ENCODE measurements at places on chromosomes 2 and 18.

DNA sequence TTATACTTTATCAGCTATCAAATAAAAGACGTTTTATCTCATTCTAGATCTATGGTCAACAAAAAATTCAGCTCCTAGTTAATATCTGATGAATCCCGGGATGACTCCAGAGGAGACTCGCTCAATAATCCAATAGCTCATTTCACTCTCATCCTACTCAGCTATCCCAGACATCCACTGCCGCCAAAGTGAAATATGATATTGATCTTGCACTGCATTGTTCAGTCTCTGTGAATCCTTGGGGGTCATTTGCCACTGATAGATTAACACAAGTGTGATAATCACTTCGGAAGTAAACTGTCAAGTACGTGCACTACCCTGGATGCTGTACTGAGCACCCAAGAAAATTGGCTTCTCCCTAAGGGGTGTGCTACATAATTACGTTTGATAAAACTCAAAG lies 249.1 kb downstream of the SUCLG1 start:
- no peak for DNase-seq

DNA sequence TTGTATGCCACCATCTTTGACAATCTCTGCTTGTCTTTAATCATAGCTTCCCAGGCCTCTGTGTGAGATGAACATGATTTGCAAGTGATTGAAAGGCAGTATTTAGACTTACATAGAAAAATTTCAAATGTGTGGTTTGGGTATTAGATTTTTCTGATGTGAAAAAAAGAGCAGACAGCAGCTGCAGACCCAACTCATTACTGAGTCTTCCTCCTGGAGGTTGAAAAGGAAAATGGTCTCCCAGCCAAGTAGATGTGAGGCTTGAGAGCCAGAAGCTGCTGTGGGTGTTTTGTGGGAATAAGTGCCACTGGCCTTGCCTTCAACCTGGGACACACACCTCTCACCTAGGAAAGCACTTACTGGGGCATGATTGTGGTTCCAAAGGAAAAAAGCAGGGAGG lies 92.5 kb downstream of the KCTD18 start:
- DNase-seq, result no peak

- no peak for DNase-seq
Observed at GRCh38 chr2:127911737-127912136, 26.0 kb upstream of the AMMECR1L start.

DNA sequence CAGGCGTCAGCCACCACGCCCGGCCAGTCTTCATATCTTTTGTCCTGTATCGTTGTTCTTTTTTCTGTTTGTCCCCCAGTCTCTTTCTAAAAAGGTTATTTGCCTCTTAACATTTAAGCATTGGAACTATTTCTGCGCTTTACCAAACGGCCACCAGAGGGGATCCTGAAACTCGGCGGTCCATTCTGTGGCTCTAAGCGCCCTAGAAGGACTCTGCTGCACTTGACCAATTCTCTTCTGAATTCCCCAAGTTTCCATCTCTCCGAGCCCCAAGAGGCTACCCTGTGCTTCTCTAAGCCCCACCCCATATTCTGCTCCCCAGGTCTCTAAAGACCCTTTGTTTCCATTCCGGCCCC lies 33.1 kb upstream of the REG3G start:
- no peak for DNase-seq

DNA sequence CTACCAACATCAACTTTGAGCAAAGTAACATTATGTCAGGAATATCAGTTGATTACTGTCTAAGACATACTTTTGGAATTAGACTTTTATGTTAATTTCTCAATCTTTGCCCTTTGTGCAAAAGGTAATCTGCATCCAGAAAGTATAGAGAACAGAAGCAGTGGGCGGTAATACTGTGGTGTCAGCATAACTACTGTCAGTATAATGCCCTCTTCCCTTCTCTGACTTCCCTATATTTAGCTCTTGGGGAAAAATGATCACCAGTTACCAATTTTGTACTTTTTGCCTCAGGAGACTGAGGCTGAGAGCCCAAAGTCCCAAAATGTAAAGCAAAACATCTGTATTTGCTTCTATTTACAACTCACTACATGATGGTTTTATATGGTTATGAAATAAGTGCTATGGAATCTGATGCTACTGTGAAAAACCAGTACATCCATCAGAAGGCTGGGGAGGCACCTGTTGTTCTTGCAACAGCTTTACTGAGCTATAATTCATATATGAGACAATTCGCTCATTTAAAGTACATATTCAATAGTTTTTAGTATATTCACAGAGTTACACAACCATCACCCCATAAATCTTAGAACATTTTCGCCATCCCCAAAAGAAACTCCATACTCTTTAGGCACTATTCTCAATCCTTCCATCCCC lies 51.3 kb upstream of the CD302 start:
- DNase-seq, result no peak

GRCh38 chr2:207138627-207139297 lies 27.0 kb downstream of the KLF7 start:
- DNase-seq, result no peak

DNA sequence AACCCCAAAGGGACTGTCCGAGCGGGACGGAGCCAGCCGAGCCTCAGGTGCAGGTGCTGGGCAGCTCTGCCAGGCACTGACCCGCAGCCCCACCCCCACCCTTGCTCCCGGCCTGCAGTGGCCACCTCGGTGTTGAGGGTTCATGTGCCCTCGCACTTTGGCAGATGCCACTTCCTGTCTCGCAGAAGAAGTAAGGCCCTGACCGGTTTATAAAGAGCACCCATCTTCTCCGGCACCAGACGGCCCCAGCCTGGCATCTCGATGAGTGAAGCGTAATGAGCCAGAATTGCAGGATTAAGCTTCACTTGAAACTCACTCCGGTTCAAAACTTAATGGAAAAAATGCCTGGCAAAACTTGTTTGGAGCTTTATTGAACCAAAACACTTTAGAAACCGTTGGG lies 10.9 kb upstream of the NFATC1 start:
- no peak for DNase-seq

GRCh38 chr18:29962579-29962978 lies 1080.0 kb downstream of the DSC3 start:
- no peak for DNase-seq

DNA sequence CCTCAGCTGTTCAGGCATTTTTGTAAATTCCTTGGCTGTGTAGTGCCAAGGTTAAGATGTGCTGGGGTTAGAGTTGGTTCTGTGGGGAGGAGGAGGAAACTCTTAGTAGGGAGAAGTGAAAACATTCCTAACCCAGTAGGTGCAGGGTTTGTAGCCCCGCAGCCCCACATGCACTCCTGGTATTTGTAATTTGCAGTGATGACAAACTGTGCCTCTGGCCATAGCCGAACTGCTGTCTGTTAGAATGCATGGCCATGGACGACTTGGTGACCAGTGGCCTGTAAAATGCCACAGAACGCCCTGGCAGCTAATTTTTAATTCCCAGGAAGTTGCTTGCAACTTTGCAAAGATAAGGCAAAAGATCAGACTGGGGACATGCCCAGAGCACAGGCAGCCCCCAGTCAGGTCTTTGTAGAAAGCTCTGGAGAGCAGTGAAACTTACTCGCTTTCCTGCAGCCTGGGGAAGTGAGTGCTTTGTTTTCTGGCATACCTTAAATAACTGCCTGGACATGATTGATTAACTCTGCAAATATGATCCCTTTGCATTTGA lies 38.4 kb downstream of the LYPD6B start:
- DNase-seq, result no peak

- DNase-seq, result no peak
Observed at GRCh38 chr2:189086710-189087109, 92.9 kb downstream of the COL5A2 start.

- DNase-seq, result no peak
Observed at GRCh38 chr2:74181739-74182138, 3.1 kb upstream of the MOB1A start.

DNA sequence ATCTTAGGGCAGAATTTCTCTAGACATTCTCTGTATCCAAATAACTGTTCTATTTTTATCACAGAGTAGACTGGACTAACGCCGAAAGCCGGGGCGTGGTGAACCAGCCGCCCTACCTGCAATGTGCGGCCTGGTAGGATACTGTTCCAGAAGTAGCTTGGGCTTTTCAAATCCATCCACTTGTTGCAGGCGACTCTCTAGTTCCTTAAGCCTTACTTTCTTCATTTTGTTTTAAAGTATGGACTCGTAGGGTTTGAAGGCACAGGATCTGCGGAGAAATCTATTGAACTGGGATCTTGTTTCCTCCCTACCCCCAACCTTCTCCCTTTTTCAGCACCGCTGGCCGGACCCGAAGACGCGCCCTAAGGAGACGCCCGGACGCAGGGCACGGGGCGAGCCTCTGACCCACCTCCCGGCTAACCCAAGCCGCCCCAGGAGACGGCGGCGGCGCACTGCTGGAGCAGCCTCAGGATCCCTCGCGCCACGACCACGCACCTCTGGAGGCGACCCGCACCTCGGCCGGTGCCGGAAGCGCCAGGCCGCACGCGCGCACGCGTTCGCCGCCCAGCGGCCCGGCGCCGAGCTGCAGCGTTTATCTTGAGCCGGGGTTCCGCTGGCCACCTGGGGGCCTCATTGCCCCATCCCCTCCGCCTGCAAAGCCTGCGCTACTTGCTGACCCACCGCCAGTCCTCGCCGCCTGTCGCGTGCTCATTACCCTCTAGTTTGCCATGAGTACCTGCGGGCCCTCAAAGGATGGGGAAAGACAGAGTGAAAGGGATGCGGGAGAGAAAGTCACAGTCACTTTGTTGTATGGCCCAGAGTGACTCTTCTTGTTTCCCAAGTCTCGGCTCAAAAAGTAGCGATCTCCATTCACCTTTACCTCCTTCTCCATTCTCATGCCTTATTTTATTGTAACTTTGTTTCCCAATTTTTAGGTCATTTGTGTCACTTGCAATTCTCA lies at the start of gene METTL5:
Gene METTL5, minus strand, starts transcription at position 533 of the 961 bp plus-strand sequence. Its CDS starts 308 bp downstream, at position 225.
- peak; percentile 65 for DNase-seq

- no peak for DNase-seq
Observed at GRCh38 chr2:163652751-163653150, 83.1 kb downstream of the FIGN start.
